ENCODE measurements at places on chromosomes 12 and 14. TPM values are rescaled to one million over a fixed set of nuclear protein-coding genes. Genes with fewer than 3 reads are reported as not detected.

CORO1C gene
- 99.1 TPM for total RNA-seq

POTEG gene
- total RNA-seq: not detected

SLC15A4 gene
- total RNA-seq: 49.3 TPM

CYP46A1 gene
- not detected for total RNA-seq

Measured in hematopoietic multipotent progenitor cell (in vitro differentiated cells).